AG04449 (cell line): ENCODE measurements at places on chromosomes 3 and 15.

GRCh38 chr3:4812591-4812990, 166.6 kb upstream of the BHLHE40 start:
- DNase-seq: no peak

GRCh38 chr15:75179746-75180140, 21.9 kb upstream of the C15orf39 start:
- no peak for DNase-seq

DNA sequence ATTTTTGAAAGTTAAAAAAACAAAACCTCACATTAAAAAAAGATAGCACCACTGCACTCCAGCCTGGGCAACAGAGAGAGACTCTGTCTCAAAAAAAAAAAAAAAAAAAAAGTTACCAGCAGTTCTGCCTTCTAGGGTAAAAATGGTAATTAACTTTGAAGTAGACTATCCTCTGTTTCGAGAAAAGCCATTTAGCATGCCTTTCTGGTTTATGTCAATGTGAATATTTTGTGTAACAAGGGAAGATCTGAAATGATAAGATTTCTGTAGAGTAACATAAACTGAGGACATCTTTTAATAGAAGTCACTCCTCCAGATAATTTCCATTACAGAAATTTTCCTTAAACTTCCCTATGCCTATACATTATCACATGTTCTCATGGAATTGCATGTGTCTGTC, 203.2 kb upstream of the GAP43 start:
- no peak for DNase-seq

GRCh38 chr3:196471551-196471950, 32.0 kb downstream of the RNF168 start:
- DNase-seq: peak; percentile 34

- DNase-seq: no peak
These were observed 8.7 kb downstream of the DLG1 start for GRCh38 chr3:197289726-197290125.

GRCh38 chr15:70788114-70789049, 25.0 kb upstream of the UACA start:
- no peak for DNase-seq

GRCh38 chr15:99433757-99434450, 131.9 kb upstream of the MEF2A start:
- no peak for DNase-seq

- no peak for DNase-seq
These were observed 292.3 kb downstream of the TLE3 start for GRCh38 chr15:69805248-69805953.

DNA sequence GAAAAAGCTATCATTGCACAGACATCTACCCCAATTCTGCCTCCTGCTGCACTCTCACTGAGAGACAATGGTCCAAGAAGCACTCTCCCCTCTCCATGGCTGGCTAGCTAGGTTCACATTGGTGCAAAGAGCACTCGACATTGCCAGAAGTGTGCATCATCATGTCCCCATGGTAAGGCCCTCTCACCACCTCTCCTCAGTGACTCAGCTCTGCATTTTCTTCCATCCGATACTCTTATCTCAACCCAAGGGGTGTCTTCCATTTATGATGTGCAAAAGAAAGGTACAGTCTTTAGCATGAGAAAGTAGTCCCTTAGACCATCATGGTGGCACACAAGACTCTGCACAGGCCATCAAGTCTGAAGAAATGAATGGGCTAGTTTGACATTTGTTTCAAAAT, 14.0 kb downstream of the RPSA start:
- DNase-seq: no peak

- no peak for DNase-seq
These were observed 56.8 kb upstream of the PEX5L start for GRCh38 chr3:180093535-180093934.

- no peak for DNase-seq
These were observed 74.2 kb upstream of the PROK2 start for GRCh38 chr3:71859123-71859519.

GRCh38 chr3:103295974-103296570, 861.3 kb downstream of the ZPLD1 start:
- no peak for DNase-seq

DNA sequence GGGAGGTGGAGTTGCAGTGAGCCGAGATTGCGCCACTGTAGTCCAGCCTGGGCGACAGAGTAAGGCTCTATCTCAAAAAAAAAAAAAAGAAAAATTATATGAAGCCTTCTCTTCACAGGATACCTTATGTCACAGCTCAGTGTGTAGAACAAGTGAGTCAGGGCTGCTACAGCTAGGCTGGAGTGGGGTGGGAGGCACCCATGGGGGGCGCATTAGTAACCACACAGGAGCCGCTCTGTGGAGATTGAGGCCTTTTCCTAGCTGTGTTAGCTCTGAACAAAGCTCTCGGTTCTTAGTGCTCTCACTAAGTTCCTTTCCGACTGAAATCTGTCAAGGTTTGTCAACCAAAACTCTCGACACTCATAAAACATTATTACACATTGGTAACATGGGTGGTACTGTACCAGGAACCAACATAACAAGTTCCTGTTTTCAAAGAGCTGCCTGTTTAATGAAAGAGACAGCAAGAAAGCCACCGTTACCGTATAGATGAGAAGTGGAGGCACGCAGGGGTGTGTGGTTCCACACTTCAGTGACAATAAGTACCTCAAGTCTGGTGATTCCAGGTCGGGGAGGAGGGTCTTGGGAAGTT, 4.5 kb downstream of the LRRC31 start:
- no peak for DNase-seq

DNA sequence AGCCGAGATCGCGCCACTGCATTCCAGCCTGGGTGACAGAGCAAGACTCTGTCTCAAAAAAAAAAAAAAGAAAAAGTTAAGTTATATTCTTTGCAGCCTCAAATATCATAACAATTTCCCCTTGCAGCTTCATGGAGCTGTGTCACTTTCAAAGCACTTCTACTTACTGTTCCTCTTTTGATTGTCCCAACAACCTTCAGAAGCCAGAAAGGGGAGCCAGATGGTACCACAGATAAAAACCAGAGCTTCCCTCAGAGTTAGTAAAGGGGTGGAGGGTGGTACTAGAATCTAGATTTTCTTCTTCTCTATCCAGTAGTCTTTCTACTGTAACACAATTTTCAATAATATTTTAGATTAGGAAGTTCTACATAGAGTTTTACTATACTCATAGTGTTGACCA, 188.8 kb downstream of the TAFA4 start:
- DNase-seq: no peak

- DNase-seq: peak; percentile 45
These were observed 18.7 kb downstream of the TGM4 start for GRCh38 chr3:44893097-44893496.

- DNase-seq: no peak
These were observed 191.6 kb upstream of the WNT5A start for GRCh38 chr3:55678546-55679216.

GRCh38 chr3:111096487-111097209, 25.0 kb downstream of the NECTIN3 start:
- no peak for DNase-seq

DNA sequence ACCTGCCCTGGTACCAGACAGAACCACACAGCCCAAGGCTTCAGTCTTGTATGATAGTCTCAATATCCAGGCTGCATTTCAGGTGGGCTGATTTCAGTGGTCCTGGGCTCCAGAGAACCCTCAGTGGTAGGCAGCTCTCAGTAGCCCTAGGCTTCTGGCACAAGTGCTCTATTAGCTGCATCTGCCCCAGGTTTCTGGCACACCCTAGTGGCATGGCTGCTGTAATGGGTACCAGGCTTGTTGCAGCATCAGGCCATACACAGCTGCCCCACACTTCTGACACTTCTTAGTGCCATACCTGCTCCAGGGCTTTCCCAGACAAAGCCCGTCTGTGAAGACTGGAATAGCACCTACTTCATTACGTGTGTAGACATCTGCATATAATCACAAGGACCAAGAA, 1062.2 kb upstream of the EPHA6 start:
- DNase-seq: no peak
